ENCODE measurements at places on chromosomes 1 and 21. TPM values are rescaled to one million over a fixed set of nuclear protein-coding genes. Genes with fewer than 3 reads are reported as not detected.

The ZBTB48 gene
- 34.5 TPM for total RNA-seq

The VWA1 gene
- total RNA-seq: 5.5 TPM

The SERPINC1 gene
- total RNA-seq: not detected

The OR2L5 gene
- total RNA-seq: not detected

The RIMKLA gene
- total RNA-seq: 4.8 TPM

The SLX9 gene
- 84.7 TPM for total RNA-seq

The LMX1A gene
- not detected for total RNA-seq
